Activated CD8-positive, alpha-beta T cell treated with anti-CD3 and anti-CD28 coated beads, Interleukin-2, amount 10 ng/mL, durations not matched to agents 7 days and 5 days (primary cell): ENCODE measurements at places on chromosomes 5 and 9. TPM values are rescaled to one million over a fixed set of nuclear protein-coding genes. Genes with fewer than 3 reads are reported as not detected.

The PIP5K1B gene
- total RNA-seq = 0.13 TPM

- H3K4me3 ChIP-seq = peak overlapping the region; percentile 96
- H3K36me3 ChIP-seq = peaks cover 38% of the 10 kb centered on the region
- peaks cover 55% of the 10 kb centered on the region for H3K4me1 ChIP-seq
- H3K27me3 ChIP-seq = no peaks in the 10 kb centered on the region
- peak; percentile 34 for DNase-seq
These were observed 1.0 kb downstream of the LRRC8A start for GRCh38 chr9:128882677-128883603.

The CPLANE1 gene
- 7.2 TPM for total RNA-seq

GRCh38 chr9:69143291-69143690 is 30.8 kb upstream of the TJP2 start:
- no peaks in the 10 kb centered on the region for H3K36me3 ChIP-seq
- H3K27ac ChIP-seq = no peak overlapping the region
- no peaks in the 10 kb centered on the region for H3K4me1 ChIP-seq
- DNase-seq = no peak
- peaks cover 4% of the 10 kb centered on the region for H3K27me3 ChIP-seq

GRCh38 chr5:98639274-98639673 is 134.2 kb upstream of the RGMB start:
- H3K27ac ChIP-seq = no peak overlapping the region
- H3K4me1 ChIP-seq = no peaks in the 10 kb centered on the region
- DNase-seq = no peak
- no peak overlapping the region for H3K4me3 ChIP-seq
- H3K27me3 ChIP-seq = no peaks in the 10 kb centered on the region

DNA sequence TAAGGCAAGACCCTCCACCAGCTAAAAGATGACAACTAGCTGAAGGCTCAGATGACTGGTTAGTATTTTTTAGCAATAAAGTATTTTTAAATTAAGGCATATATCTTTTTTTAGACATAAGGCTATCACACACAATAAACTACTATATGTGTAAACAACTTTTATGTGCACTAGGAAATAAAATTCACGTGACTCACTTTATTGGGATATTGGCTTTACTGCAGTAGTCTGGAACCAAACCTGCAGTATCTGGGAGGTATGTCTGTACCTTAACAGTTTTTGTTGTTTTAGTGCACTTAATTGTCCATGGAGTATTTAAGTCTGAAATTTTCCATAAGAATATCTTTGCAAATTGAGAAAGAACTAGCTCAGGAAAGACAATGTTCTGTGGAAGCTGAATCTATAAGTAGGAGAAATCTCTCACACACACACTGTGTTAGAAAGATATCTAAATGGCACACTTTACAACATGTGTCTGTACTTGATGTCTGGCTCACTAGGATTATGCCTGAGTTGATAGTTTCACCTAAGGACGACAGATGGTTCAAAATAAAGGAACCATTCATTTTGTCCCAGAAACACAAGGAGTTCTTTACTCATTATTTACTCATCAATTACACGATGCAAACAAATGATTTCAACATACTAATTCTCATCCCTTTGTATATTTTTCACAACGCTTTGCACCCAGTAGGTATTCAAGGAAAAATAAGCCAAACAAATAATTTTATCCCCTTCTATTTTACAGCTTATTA is 4.6 kb downstream of the RAPGEF6 start:
- H3K4me1 ChIP-seq = peaks cover 37% of the 10 kb centered on the region
- no peak overlapping the region for H3K27ac ChIP-seq
- no peak for DNase-seq

DNA sequence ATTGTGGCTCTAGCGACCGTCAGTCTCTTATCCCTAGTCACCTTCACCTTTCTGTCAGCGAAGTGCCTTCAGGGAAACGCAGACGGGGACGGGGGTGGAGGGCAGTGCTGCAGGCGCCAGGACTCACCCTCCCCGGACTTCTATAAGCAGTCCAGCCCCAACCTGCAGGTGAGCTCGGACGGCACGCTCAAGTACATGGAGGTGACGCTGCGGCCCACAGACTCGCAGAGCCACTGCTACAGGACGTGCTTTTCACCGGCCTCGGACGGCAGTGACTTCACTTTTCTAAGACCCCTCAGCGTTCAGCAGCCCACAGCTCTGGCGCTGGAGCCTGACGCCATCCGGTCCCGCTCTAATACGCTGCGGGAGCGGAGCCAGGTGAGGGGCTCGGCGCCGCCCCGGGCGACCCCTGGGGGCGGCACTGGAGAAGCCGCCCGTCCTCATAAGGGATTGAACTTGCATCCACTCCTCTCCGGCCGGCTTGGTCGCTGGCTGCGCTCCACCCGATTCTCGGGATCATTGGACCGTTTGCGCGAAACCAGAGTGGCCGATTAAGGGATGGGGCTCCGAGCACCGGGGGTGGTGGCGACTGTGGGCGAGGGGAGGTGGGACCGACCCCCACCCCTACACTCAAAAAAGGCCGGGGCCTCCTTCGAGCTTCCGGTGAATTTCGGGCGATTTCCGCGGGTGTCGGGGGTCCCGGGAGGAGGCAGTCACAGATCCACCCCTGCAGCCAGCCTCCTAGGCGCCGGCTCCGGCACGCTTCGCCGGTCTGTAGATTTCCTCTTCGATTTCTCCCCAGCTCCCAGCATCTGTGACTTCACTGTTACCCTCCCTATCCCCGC is 2.7 kb downstream of the PCDHGC5 start:
- H3K27me3 ChIP-seq = peaks cover 80% of the 10 kb centered on the region
- H3K4me3 ChIP-seq = peak overlapping the region; percentile 56
- no peak for DNase-seq
- no peak overlapping the region for H3K27ac ChIP-seq
- peaks cover 4% of the 10 kb centered on the region for H3K4me1 ChIP-seq
- H3K36me3 ChIP-seq = peaks cover 2% of the 10 kb centered on the region

GRCh38 chr5:142304013-142304701 is 20.7 kb downstream of the SPRY4 start:
- peaks cover 4% of the 10 kb centered on the region for H3K27me3 ChIP-seq
- H3K4me3 ChIP-seq = no peak overlapping the region
- H3K27ac ChIP-seq = no peak overlapping the region
- peaks cover 9% of the 10 kb centered on the region for H3K4me1 ChIP-seq
- no peak for DNase-seq

The AIF1L gene
- total RNA-seq = 0.31 TPM

DNA sequence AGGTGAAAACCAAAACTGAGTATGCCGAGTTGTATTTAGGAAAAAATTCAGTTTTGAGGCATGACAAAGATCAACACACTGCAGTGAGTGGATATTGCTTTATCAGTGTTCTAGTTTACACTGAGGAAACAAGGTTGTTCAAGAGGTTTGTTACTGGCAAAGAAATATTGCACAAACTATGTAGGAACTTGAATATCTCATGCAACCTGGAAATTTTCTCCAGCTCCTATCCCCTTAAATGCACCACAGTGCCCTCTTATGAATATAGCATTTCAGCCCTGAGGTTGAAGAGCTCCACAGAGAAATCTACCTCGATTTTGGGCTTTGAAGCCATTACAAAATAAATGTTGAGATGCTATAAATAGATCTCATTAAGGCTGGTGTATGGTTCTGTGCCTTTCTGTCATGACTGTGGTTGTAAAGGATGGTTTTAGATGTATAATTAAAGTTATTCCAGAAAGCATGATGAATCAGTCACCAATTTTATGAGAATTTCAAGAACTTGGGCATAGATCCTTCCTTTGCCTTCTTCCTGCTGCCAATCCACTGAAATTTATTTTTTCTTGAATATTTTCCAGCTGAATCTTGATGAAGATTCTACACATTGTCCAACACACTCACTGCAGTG is 159.3 kb downstream of the SPATA31D1 start:
- no peak for DNase-seq
- H3K27me3 ChIP-seq = no peaks in the 10 kb centered on the region
- no peaks in the 10 kb centered on the region for H3K36me3 ChIP-seq
- H3K27ac ChIP-seq = no peak overlapping the region

- no peaks in the 10 kb centered on the region for H3K4me1 ChIP-seq
- no peak overlapping the region for H3K4me3 ChIP-seq
- no peak for DNase-seq
- H3K36me3 ChIP-seq = no peaks in the 10 kb centered on the region
- H3K27me3 ChIP-seq = no peaks in the 10 kb centered on the region
- H3K27ac ChIP-seq = no peak overlapping the region
These were observed 72.6 kb upstream of the CYLC2 start for GRCh38 chr9:102922526-102922925.

The PCDHB5 gene
- not detected for total RNA-seq

GRCh38 chr9:127844821-127845359 is 9.6 kb downstream of the ENG start:
- no peak overlapping the region for H3K4me3 ChIP-seq
- H3K27me3 ChIP-seq = no peaks in the 10 kb centered on the region
- peaks cover 23% of the 10 kb centered on the region for H3K36me3 ChIP-seq
- DNase-seq = no peak
- H3K4me1 ChIP-seq = peaks cover 2% of the 10 kb centered on the region

The ARHGEF28 gene
- total RNA-seq = not detected

DNA sequence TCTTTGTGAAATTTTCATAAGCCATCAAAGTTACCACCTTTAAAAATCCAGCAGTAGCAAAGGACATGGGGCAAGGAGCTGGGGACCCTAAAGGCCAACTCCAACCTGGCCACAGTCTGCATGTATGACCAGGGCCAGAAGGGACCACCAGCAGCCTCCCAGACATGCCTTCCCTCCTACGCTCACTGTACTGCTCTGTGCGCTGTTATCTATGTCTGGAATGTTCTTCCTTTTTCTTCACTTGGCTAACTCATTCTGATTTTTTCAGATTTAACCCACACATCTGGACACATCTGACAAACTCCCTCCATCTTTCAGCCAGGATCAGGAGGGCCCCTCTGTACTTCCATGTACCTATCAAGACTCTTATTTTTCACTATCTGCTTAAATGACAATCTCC is 47.6 kb upstream of the TRAF1 start:
- peaks cover 5% of the 10 kb centered on the region for H3K27me3 ChIP-seq
- DNase-seq = no peak
- H3K27ac ChIP-seq = no peak overlapping the region
- no peaks in the 10 kb centered on the region for H3K36me3 ChIP-seq

The ANKDD1B gene
- total RNA-seq = 0.32 TPM

DNA sequence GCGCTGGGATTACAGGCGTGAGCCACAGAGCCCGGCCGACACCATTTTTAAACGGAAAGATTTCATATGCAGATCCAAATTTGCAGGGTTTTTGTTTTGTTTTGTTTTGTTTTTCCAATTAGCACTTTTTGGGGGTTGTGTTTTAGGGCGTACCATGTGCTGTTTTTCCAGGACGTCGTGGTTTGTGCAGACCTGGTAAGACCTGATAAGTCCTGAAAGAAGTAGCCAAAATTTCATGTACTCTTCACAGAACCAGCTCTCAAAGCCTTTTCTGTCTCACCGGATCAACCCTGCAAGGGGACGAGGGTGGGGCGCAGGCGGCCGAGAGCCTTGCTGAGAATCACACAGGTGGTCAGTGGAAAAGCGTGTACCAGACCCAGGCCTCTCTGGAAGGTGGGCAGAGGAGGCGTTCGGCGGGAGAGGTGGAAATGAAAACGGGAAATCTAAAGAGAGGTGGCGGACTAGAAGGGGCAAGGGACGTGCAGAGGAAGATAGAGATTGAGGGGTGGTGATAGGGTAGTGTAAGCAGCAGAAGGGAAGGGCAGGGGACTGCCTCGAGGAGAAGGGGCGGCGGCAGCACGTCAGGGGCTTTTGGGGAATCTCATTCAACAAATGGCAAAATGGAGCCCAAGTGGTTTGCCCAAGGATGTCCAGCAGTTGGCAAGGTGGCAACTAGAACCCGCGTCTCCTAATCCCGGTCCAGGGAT is 1.1 kb upstream of the FAF2 start:
- H3K4me1 ChIP-seq = peaks cover 30% of the 10 kb centered on the region
- peak overlapping the region; percentile 100 for H3K27ac ChIP-seq
- H3K36me3 ChIP-seq = peaks cover 15% of the 10 kb centered on the region
- peaks cover 8% of the 10 kb centered on the region for H3K27me3 ChIP-seq

- no peak overlapping the region for H3K4me3 ChIP-seq
These were observed 254.7 kb downstream of the ADAMTSL1 start for GRCh38 chr9:18728642-18729041.
